ENCODE measurements at places on chromosomes 2 and 18.

- DNase-seq: no peak
Measured at GRCh38 chr2:214699236-214699635, 110.2 kb downstream of the BARD1 start.

- DNase-seq: no peak
Measured at GRCh38 chr18:12659904-12660605, 2.1 kb upstream of the SPIRE1 start.

DNA sequence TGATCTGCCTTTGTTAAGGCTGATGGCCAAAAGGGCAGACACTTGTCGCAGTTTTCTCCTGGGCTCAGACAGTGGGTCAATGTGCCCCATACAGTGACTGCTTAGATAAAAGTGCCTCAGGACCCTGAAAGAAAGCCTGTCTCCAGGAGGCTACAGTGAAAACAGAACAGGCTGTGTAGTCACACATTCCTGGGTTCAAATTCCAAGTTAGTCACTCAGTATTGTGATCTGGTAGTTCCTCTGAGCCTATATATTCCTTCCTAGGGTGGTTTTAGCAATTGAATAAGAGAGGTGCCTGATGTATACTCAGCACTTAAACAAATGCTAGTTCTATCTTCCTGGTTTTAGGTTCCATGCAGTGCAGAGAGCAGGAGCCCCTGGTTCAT, 54.4 kb downstream of the RPL37A start:
- no peak for DNase-seq

DNA sequence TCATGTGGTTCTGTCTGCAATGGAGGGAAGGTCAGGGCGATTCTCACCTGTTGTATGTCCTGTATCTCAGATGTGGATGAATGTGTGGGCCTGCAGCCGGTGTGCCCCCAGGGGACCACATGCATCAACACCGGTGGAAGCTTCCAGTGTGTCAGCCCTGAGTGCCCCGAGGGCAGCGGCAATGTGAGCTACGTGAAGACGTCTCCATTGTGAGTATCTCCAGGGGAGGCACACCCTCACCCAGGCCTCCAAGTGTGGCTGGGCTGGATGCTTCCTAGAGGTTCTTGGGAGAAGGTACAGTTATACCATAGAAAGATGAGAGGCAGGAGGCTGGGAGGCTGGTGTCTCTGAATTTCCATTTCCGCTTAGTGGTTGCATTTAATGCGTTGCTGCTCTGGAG, 46.9 kb downstream of the FBLN7 start:
- DNase-seq: no peak

DNA sequence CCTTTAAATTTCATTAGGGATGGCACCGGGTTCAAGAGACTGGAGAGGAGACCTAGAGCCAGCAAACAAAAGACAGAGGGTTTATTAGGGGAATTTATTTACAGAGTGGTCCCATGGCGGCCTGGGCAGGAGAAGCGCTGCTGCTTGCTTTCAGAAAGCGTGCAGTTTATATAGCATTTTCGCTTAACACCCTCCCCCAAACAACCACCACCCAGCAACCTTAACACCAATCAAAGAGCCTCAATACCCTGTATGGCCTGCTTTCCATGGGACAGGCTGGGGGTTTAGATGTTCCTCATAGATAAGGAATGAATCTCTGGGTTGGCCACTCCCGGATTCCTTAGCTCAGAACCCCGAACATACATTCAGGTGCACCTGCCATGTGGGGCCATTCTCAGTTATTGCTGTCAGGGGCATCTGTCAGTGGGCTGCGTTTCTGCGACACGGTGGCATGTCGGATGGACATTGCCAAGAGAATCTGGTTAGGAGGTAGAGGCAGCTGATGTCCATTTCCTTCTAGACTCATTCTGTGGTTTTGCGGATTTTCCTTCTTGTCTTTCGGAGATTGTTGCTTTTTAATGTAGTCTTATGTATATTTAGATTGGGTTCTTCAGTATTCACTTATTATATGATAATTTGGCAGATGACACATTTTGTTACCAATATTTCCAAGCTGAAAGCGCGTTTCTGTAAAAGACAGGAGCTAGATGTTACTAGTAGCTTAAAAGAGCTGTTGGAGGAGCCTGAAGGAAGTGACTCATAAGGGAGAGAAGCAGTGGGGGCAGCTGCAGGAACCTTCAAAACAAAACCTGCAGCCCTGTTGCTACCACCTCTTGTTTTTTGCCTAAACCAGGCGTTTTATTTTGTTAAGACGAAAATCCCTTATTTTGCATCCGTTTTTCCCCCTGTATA, 7.2 kb downstream of the AGAP1 start:
- no peak for DNase-seq

- no peak for DNase-seq
Measured at GRCh38 chr2:26587994-26588393, 53.2 kb downstream of the CIB4 start.

DNA sequence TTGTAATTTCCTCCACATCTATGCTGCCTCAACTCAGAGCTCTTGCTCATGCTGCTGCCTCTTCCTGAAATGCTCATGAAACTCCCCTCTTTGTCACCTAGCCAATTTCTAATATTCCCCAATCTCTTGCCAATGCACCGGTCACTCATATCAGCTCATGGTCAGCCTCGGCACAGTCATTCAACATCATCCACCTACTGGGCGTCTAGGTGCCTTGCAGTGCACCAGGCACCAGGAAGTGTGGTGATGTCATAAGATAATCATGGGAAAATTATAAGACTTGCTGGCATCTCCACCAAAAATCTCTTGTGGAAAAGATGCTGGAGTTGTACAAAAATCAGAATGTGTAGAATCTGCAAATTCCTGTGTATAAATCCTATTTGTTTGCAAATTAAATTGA, 52.6 kb upstream of the RAB27B start:
- no peak for DNase-seq

- no peak for DNase-seq
Measured at GRCh38 chr2:216683846-216684245, 11.5 kb downstream of the IGFBP5 start.

GRCh38 chr18:59942601-59943000, 42.8 kb downstream of the PMAIP1 start:
- no peak for DNase-seq

DNA sequence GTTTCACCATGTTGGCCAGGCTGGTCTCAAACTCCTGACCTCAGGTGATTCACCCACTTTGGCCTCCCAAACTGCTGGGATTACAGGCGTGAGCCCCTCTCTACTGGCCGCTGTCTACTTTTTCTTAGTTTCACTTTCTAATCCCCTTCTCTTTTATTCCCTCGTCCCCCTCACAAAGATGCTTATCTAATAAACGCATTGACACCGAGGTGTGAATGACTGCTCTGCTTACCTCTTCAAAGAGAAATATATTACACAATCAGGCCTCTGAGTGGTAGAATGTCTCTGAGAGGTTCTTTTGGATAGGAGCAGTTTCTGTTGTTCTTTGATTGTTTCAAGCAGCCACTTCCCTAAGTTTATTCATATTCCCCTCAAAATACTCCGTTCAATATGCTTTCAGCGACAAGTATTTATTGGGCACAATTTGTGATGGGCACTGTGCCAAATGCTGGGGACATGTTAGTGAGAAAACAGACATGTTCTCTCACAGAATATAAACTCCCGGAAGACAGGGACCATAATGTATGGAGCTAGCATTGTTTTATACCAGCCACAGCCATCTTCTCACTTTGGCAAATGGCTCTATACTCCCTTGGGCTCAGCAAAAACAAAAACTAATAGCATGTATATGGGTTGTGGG, 34.7 kb upstream of the RAPH1 start:
- no peak for DNase-seq

GRCh38 chr18:49668574-49669275, 106.9 kb downstream of the LIPG start:
- no peak for DNase-seq

DNA sequence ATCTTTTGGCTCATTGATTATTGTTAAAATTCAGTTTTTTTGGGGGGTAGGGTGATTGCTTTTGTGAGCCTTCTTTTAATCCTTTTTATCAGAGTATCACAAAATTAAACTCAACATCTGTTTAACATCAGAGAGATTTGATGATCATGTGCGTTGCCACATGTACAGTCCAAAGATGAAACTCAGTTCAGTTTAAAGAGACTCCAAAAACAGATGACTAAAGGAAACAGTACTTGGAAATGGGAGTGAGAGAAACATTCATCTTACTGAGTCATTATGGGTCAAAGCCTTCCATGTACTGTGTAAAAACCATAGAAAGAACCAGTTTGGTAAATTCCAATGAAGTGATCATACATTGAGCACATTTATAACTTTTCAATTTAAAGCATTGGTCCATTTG, 53.0 kb downstream of the LYPD6 start:
- DNase-seq: no peak

GRCh38 chr18:25392192-25392591, 40.2 kb upstream of the ZNF521 start:
- no peak for DNase-seq

- no peak for DNase-seq
Measured at GRCh38 chr2:235614176-235614860, 120.5 kb downstream of the AGAP1 start.

DNA sequence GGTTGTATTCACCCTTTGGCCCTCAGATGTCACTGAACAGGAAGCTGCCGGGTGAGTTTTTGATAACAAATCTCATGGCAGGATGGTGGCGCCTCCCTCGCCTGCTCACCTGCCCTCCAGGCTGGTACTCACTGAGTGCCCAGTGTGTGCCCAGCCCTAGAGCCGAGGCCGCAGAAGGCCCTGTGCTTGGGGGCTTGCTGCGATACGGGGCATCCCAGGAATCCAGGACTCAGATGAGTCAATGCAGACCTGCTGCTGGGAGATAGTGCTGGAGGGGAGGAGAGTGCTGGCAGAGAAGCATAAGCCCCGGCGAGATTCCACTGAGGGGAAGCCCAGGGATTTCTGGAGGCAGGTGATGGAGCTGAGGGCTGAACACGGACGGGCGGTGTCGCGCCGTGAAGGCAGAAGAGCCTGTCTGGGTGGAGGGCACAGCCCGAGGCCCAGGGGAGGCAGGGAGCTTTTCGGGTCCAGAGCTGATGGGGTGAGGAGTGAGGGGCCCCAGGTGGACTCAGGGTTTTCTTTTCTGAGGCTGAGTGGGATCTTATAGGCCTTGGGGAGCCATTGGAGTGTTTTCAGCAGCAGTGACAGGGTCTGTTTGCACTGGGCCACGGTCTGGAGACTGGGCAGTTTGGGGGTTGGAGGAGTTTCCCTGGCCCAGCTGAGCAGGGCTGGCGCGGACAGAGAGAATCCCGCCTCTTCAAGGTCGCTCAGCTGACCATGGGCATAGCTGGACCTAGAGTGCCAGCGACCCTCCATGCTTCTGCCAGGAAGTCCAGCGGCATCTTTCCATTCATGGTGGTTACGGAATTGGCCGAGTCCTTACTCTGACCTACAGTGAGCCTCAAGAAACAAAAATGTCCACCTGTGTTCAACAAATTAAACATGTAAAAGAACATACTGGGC, 35.5 kb downstream of the LDLRAD4 start:
- no peak for DNase-seq

DNA sequence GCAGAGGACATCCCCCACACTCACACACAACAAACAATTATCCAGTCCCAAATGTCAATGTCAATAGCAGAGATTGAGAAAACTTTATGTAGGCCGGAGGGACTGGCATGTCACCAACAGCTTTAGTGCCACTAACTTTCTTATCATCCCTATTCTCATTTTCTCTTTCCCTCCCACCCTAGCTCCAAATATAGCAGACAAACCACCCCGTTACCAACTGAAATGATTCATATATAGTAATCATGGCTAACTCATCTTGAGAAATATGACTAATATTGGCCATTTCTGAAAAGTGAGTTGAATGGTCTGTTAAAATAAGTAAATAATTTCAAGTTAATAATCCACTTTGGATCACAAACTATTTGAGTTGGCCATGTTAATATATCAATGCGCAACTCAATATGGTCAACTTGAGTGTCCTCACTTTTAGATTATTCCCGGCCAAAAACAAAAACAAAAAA, 242.1 kb upstream of the RND3 start:
- DNase-seq: no peak

DNA sequence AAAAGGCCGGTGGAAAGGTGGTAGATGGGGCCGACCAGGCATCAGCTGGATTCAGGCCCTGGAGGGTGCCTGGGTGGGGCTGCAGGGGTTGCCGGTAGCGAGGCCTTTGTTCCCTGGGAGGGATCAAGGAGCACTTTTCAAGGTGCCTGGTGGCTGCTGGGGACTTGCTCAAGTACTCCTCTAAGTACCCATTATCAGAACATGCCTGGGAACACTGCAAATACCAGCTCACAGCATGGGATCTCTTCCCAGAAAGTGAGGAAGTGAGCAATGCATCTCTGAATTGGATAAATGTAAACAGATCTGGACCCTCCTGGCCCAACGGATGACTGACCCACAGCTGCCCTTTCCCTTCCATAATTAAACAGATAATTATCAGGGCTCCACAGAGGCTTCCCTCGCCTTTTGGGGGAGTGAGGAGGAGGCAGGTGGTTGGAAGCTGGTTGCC, 210.5 kb downstream of the SH3RF3 start:
- DNase-seq: no peak

- DNase-seq: peak; percentile 28
Measured at GRCh38 chr18:31657823-31658669, 26.3 kb downstream of the B4GALT6 start.

- peak; percentile 71 for DNase-seq
Measured at GRCh38 chr2:10331027-10331701, 28.5 kb downstream of the HPCAL1 start.

DNA sequence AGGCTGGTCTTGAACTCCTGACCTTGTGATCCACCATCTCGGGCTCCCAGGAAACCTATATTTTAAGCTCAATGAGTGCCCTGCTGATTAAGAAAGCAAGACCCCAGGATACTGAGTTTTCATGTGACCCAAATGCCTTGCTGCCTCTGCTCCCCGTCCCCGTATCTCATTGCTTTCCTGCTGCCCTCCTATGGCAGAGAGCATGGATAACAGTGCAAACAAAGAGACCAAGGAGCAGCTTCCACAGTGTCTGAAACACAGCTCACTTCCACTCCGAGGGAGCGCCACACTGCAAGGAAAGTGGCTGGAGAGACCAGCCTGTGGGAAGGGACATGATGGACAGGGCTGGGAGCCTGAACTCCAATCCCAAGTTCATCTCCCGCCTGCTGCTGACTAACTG, 246.8 kb downstream of the TMEM182 start:
- no peak for DNase-seq

DNA sequence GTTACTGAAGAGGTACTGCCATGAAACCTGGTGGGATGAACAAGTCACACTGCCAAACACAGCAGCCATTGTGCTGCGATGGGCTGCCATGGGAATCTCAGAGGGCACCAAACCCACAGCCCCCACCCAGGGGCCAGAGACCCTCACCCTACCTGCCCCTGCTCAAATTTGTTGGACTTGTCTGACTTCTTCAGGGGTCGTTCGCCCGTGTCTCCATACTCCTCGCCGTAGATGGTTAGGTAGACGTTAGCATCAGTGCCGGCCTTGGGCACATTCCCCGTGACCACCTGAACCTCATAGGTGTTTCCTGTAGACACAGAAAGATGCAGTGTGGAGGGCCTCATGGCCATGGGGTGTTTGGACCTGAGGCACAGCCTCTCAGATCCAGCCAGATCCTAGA, 97.7 kb downstream of the LOXHD1 start:
- no peak for DNase-seq

Measured in stimulated activated CD8-positive, alpha-beta memory T cell treated with anti-CD3 and anti-CD28 coated beads, Interleukin-15, amount 100 ng/mL, for 48 hours (primary cell).